ENCODE measurements at places on chromosomes 5 and 9.

DNA sequence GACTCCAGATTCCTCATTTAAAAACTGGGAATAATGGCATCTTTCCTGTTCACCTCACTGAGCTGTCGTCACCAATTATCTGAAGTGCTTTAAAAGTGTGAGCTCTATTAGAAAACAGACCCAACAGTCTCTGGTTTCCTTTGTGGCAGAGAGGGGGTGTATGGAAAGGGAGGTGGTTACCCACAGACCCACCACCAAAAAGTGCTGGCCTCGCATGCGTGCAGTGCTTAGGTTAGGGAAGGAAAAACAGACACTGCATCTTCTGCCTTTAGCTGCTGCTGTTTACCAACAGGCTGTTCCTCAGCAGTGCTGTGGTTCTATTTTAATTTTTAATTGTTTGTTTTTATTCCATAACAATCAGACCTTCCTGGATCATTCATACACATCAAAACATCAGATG, 249.6 kb downstream of the PIK3R1 start:
- peak; percentile 66 for DNase-seq

GRCh38 chr9:128753627-128754026, 18.1 kb downstream of the ZER1 start:
- DNase-seq = no peak

DNA sequence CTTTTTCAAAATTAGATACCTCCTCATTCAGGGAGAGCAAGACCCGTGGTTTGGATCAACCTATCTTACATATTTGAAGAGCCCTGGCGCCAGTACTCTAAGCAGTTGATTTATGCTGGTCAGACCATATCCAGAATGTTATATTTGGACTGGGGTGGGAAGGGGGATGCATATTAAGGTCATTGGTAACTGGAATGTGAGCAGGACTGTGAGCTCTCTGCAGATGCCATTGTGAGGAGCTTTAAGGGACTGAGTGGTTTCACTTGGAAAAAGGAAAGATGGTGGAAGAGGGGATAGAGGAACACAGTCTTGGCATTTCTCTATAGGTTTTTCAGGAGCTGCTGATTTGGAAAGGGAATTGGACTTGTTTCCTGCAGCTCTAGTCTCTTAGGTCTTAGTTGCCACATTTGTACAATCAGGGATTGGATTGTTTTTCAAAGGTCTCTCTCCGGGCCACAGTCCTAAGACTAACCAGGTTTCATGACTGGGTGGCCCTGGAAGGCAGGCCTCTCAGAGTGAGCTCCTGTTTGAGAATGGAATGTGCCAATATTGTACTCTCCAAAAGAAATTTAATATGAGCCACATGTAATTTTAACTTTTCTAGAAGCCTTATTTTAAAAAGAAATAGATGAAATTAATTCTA, 25.8 kb upstream of the F2R start:
- DNase-seq = no peak

DNA sequence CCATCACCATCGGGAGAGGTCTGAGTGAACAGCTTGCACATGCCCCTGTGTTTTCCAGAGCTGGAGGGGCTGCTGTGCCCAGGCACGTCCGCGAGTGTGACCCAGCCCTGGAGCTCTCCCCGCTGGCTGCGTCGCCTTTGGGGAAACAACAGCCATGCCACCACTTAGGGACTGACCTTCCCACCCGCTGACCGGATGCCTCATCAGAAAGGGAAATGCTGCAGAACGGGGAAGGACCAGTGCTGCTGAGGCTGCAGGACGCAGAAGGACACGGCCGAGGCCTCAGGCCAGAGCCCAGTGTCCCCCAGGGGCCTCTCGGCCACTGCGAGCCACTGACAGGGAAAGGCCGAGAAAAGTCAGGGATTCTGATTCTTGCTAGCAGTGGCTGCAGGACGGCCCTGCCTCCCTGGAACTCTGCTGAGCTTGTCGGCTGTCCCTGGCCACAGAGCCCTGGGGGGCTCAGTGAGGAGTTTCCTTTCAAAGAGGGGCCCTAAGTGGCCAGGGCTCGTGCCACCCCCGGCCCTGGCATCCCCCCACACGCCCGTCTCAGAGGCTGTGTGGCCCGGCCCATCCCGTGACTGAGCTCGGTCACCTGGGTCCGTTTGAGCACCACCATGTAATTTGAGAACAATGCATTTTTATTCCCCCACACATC, 130.8 kb downstream of the ZNF354C start:
- no peak for DNase-seq

GRCh38 chr9:137492464-137493363, 33.6 kb upstream of the NSMF start:
- no peak for DNase-seq

GRCh38 chr5:76736679-76737556, 21.0 kb downstream of the F2R start:
- no peak for DNase-seq

DNA sequence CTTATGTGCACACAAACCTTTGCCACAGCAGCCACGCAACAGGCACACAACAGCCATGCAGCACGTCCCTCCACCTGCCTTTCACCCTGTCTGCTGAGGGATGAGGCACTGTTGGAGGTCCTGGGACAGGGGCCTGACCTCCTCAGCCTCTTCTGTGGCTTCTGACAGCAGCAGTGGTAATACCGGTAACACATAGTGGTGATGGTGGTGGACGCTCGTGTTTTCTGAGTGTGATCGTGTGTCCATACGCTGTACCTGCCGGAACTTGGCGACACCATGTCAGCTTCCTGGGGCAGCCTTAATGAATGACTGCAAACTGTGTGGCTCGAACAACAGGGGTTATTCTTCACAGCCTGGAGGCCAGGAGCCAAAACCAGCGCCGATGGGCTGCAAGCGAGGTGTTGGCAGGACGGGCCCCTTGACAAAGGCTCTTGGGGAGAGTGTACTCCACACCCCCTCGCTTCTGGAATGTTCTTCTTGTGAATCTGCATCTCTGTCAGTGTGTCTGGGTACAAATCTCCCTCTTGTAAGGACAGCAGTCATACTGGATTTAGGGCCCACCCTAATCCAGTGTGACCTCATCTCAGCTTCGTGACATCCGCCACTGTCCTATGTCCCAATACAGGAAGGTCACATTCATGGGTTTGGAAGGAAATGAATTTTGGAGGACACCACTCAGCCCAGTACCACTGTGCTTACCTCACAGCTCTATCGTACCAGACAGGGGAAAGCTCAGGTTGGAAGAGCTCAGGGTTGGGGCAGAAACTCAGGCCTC, 55.3 kb upstream of the EXOC3 start:
- no peak for DNase-seq

- no peak for DNase-seq
These were observed 371.9 kb downstream of the CETN3 start for GRCh38 chr5:90037646-90038045.

- DNase-seq = no peak
These were observed 87.3 kb downstream of the INSYN2B start for GRCh38 chr5:169893010-169893409.

- no peak for DNase-seq
These were observed 229.8 kb upstream of the IL12B start for GRCh38 chr5:159560088-159560487.

- DNase-seq = no peak
These were observed 604.8 kb downstream of the BNC2 start for GRCh38 chr9:16265688-16266087.
